ENCODE measurements at places on chromosomes 5 and 9.

GRCh38 chr5:144015961-144016360, 154.5 kb downstream of the YIPF5 start:
- DNase-seq = no peak

DNA sequence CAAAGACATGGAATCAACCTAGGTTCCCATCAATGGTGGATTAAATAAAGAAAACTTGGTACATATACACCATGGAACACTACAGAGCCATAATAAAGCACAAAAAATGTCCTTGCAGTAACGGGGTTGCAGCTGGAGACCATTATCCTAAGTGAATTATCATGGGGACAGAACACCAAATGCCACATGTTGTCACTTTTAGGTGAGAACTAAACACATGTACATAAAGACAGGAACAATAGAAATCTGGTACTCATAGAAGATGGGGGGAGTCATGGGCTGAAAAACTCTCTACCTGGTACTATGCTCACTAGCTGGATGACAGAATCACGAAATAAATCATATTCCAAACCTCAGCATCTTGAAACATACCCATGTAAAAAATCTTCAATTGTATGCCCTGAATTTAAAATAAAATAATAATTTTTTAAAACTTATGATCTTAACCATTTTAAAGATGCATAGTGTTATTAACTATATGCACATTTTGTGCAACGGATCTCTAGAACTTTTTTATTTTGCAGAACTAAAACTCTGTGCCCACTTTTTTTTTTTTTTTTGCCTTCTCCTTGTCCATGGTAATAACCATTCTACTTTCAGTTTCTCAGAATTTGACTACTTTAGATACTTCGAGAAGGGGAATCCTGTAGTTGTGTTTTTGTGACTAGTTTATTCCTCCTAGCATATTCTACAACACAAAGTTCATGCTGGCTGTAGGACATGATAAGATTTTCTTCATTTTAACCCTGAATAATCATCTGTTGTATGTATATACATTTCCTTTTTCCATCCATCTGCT, 1081.6 kb upstream of the ACO1 start:
- DNase-seq = no peak

DNA sequence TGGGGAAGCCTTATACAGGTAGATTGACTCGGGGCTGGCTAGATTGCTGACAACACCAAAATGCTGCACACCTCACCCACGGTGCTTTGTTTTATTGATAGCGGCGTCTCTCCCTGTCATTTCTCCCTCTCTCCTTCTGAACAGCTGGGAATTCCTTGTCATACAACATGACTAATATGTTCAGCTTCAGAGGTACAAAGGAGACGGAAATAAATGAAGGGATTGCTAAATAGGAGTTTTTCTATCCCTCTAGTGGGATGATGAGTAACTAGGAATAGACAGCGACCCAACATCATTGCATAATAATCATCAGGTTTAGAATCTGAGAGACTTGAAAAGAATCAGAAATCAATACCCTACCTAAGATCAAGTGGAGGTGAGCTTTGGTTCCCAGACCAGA, 337.7 kb upstream of the PANK3 start:
- no peak for DNase-seq

GRCh38 chr5:176819476-176819875, 9.1 kb downstream of the UNC5A start:
- no peak for DNase-seq

GRCh38 chr5:126234563-126235195, 188.5 kb upstream of the GRAMD2B start:
- DNase-seq = no peak

GRCh38 chr5:163658702-163659567, 153.5 kb downstream of the MAT2B start:
- DNase-seq = no peak

DNA sequence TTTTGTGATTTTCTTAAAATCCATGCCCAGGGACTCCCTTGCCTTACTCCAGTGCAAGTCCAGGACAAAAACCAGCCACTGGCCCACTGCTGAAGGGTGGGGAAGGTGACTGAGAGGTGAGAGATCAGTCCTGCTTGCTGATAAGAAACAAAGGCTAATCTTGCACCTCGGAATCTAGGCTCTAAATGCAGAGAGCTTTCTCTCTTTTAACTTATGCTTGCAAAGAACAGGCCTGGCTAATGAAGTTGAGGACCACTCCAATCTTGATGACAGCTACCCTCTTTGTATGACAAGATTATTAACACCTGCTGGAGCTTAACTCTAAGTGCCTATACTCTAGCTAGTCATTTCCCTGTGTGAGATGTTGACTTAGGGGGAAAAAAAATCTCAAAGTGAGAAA, 8.8 kb downstream of the TLE1 start:
- no peak for DNase-seq

DNA sequence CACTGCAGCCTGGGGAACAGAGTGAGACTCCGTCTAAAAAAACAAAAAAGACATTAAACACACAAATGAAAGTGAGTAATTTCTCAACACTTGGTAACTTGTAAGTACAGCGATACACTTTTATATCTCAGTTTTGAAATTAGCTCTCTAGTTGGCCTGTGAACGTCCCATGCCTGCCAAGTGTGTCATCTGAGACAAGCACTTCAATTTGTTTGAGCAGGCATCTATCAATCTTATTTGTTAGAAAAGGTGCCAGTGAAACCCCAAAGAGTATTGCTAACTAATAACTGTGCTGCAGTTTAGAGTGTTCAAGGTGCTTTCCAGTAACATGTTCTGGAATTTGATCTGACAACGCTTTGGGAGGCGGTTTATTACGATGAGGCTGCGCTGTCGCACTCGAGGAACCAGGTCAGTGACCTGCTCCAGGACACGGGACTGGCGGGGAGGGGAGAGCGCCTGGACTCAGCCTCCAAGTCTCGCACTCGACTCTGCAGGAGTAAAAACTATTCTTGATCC, 1.1 kb upstream of the SPIN1 start:
- DNase-seq = no peak

- DNase-seq = no peak
Observed at GRCh38 chr9:9392755-9393154, 1220.0 kb downstream of the PTPRD start.

- no peak for DNase-seq
Observed at GRCh38 chr9:18433620-18434019, 40.3 kb upstream of the ADAMTSL1 start.

DNA sequence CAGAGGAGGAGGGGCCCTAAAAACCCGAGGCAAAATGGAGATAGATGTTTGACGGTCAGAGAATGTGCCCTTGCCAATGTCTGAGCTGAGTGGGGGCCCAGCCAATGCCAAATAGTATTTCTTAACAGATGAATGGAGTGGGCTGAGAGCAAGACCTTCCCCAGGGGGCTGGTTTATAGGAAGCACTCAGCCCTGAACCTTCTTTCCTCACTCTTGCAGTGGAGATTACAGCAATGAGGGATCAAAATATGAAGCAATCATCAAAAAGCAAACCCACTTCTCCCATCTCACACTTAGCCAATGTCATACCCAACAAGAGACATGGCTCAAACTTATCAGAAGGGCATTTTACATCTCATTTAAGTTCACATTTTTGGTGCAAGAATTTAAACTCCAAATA, 350.3 kb downstream of the GADD45G start:
- no peak for DNase-seq

- DNase-seq = no peak
Observed at GRCh38 chr9:87337335-87338087, 160.2 kb upstream of the DAPK1 start.

DNA sequence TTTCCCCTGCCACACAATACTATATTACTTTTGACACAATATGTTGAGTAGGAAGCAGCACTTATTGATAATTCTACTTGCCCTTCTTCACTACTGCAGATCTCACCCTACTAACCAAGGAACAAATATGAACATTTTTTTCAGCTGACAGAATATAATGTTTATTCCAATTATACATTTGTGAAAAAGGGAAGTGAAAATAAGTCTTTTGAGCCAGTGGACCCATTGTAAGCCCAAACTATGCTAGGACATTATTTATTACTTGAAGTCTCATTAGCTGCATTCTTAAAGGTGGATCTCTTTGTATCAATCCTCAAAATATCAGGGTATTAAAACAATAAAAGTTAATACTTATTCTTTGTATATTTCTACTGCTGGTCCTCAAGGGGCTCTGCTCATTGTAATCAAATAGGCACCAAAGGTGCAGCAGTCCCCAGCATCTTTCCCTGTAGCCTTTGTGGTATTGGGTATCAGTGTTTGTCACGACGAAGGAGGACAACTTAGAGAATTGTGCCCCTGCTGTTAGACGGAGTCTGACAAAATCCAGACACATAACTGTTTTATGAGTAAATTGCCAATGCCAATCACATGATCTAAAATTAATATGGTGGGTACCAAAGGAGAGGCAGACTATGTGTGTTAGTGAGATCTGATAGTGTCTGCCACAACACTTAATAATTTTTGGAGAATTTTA, 453.5 kb upstream of the CDH9 start:
- no peak for DNase-seq

DNA sequence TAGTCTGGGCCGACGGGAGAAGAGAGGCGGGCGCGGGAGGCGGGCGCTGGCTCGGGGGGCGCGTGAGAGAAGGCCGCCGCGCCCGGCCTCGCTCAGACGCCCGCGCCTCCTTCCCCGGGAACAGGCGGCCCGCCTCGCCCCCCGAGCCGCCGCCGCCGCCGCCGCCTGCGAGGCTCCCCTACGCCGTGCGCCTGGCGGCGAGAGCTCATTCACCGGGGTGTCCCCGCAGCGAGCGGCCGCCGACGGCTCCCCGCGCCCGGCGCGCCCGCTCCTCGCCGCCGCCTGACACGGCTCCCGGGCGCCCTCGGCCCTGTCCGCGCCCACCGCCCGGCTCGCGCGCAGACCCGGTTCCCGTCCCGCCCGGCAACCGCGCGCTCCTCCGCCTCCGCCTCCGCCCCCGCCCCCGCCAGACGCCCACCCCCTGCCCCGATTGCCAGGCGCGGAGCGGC, at the start of gene GNAQ:
Gene GNAQ, minus strand, starts transcription at position 368 of the 449 bp plus-strand sequence. CDS start 576 bp downstream, outside the sequence.
- DNase-seq = no peak

GRCh38 chr5:98500811-98501210, 272.7 kb upstream of the RGMB start:
- no peak for DNase-seq

DNA sequence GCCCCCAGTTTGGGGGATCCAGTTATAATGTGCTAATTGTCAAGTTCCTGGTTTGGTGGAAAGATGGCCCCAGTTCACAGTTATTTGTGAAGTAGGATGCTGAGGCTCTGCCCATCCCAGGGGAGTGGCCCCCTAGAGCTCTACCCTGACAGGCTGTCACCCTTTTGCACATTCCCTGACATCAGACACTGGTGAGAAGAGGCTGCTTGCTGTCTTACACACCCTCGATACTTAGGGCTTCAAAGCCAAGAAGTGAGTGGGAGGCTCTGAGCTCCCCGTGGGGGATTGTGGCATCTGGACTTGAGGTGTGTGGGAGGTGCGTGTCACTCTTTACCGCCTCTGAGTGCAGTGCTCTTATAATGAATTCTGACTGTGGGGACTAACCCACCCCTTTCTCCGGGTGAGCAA, 168.5 kb downstream of the DOCK2 start:
- DNase-seq = no peak

GRCh38 chr5:113427871-113428574, 6.8 kb downstream of the TSSK1B start:
- DNase-seq = no peak

GRCh38 chr9:9585920-9586319, 1026.9 kb downstream of the PTPRD start:
- no peak for DNase-seq

GRCh38 chr5:52255308-52255707, 532.4 kb upstream of the ITGA1 start:
- no peak for DNase-seq

- no peak for DNase-seq
Observed at GRCh38 chr5:157067005-157067404, 8.1 kb upstream of the HAVCR1 start.
